ENCODE measurements at places on chromosomes 4 and X. TPM values are rescaled to one million over a fixed set of nuclear protein-coding genes. Genes with fewer than 3 reads are reported as not detected.

The THAP9 gene
- 6.5 TPM for total RNA-seq

The SAT1 gene
- total RNA-seq = 515 TPM

The CCDC149 gene
- total RNA-seq = 0.40 TPM

The ADGRG2 gene
- not detected for total RNA-seq

The MID1 gene
- 35.0 TPM for total RNA-seq

The CENPE gene
- 12.4 TPM for total RNA-seq

The TMEM144 gene
- 26.8 TPM for total RNA-seq

The STATH gene
- total RNA-seq = 1.6 TPM

The TNIP3 gene
- total RNA-seq = not detected

The AR gene
- total RNA-seq = 0.67 TPM

The DRP2 gene
- total RNA-seq = 0.08 TPM

The UGT2B11 gene
- not detected for total RNA-seq

The LARP1B gene
- 11.7 TPM for total RNA-seq

The ENPEP gene
- total RNA-seq = not detected

The BRCC3 gene
- 6.3 TPM for total RNA-seq

The FOXR2 gene
- total RNA-seq = not detected

The CITED1 gene
- 29.4 TPM for total RNA-seq

The CSN2 gene
- total RNA-seq = not detected

The TREX2 gene
- 0.40 TPM for total RNA-seq

The ARX gene
- total RNA-seq = 0.56 TPM

The TAB3 gene
- total RNA-seq = 29.4 TPM

The FGFBP2 gene
- 15.4 TPM for total RNA-seq

Data from SK-MEL-5 (cell line).